HAP-1 (cell line): ENCODE measurements at places on chromosomes 12 and 14.

- DNase-seq: no peak
Measured at GRCh38 chr12:132495629-132496357, 5.8 kb downstream of the FBRSL1 start.

DNA sequence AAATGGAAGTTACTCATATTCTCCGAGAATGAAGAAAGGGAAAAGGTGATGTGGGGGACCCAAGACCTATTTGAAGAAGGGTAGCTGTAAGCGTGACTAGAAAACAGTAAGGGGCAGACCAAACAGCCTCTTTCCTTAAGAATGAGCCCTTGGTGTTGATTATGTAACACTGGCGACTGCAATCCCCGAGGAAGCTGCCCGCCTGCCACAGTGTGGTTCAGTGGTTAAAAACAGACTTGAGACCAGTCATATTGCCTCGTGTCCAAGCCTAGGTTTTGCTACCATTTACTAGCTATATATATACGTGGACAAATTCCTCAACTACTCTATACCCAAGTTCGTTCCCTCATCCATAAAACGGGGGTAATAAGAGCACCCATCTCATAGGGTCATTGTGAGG lies 49.1 kb downstream of the SSPN start:
- no peak for DNase-seq

DNA sequence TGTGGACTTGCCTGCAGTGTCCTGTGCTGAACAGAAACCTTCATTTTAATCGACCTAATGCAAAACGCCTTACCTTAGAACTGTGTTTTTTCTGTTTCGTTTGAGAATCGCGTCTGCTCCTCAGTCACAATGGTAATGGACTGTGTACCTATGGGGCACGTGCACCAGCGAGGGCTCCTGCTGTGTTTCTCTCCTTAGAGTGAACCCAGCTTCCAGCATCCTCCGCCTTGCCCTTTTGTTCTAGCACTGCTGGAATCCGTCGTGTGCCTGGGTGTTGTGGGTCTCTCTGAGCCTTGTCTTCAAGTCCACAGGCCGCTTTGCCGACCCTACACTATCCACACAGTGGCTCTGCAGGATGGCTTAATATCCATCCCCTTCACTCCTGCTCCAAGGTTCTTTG lies 3.6 kb downstream of the AMN start:
- DNase-seq: no peak

DNA sequence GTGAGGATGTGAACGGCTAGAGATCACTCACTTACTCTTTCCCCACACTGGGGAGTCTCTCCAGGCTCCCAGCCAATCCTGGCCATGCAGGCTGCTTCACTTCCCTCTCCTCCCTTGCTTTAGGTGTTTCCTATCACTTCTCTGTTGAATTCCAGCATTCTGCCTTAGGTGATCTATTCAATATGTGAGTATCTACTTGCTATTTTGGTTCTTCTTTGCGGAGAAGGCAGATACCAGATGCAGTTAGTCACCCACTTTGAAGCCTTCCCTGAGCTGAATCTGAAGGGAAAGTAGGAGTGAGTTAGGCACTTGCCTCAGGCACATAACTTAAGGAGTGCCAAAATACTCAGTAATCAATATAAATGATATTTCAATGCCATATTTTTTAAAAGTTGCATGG lies 36.0 kb upstream of the FAR2 start:
- DNase-seq: no peak

DNA sequence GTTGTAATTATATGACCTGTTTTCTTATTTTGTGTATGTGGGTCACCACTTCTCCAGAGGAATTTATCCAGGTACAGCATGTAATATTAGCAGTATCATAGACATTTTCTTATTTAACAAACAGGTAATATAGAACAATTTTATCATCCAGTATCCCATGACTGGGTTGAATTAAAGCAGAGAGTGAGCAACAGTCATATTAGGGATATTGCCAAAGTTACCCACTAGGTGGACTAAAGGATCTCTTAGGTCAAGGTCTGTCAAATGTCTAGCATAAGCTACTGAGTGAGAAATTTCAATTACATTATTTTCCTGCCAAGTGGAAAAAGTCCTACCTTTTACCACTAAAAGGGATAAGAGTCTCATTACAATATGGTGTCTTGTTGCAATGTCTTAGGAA lies 62.1 kb upstream of the TRIM9 start:
- DNase-seq: no peak

- no peak for DNase-seq
Measured at GRCh38 chr12:116157845-116158267, 119.6 kb downstream of the MED13L start.

GRCh38 chr14:99395909-99396530 lies 84.6 kb downstream of the SETD3 start:
- DNase-seq: no peak

DNA sequence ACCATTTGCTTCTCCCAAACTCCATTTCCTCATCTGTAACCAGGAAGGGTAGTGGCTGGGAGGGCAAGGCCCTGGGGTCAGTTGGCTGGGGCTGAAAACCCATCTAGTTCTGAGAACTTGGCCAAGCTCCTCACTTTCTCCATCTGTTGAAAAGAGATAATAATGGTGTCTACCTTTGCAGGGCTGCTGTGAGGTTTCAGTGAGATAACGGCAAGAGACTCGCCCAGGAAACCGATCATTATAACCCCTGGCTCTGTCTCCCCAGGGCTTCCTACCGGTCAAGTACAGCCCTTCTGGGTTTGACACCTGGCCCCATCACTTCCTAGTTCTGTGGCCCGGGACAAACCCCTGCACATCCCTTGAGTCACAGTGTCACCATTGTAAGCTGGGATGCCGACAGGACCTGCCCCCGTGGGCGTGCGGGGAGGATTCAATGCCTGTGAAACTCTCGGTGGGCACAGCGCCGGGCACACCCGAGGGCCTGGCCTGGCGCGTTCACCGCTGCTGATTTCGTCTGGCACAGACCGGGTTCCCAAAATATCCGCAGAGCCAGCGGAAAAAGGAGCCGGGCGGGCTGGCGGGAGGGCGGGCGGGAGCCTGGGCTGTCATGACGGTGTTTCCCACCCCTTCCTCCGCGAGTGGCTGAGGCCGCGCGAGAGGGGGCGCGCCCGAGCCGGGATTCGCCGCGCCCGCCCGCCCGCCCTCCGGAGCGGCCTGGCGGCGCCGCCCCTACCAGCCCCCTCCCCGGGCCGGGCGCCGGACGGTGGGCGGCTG lies 4.4 kb downstream of the KMT5A start:
- DNase-seq: peak; percentile 72

DNA sequence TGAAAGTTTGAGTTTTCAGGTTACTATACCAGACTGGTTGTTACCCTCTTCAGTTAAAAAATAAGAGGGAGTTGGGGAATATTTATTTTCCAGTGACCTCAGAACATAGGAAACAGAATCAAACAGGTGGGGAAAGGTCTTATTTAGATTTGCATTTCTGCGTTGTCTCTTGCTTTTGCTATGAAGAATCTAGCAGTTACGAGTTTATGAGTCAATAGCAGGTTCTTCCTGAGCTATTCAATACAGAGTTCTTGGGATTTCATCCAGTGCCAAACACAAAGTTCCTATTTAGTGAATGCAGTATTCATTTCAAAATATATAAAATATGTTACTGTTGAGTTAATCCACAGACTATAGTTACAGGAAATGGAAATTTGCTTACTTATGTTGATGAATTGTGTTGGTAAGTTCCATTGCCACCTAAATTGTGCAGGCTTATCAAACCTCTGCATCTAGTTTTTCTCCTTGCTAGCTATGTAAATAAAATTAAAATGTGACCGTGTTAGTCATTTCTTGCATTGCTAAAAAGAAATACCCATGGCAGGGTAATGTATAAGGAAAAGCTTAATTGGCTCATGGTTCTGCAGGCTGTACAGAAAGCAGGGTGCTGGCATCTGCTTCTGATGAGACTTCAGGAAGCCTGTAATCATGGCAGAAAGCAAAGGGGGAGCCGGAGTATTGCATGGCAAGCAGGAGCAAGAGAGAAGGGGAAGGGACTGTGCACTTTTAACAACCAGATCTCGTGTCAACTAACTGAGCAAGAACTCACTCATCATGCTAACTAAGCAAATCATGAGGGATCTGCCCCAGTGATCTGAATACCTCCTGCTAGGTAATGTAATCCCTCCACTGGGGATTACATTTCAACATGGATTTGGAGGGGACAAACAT lies 110.2 kb downstream of the KTN1 start:
- DNase-seq: no peak

DNA sequence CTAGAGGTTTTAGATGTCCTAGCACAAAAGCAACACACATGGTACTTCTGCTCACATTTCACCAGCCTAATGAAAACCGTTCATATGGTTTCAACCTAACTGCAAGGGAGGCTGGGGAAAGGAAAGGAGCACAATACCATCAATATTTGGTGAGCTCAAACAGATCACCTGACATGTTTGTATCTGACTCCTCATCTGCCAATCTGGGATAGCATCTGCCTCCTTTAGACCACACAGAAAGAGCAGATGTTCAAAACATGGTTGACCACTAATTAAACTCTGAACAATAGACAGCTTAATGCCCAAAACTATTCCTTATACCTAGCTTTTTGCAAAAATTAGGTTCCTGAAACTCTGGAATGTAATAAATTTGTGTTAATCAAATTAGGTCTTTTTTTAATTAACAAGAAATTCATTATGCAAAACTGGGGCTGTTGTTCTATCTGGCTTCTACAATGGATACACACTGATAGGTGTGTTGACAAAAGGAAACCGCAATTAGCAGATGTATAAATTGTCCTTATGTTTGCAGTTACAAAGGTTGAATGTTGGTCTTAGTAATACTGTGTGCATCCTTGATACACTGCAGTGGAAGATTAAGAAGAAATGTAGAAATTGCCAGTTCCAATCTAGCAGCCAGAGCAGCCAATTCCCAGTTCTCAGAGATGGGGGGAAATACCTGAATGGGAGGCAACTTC lies 89.3 kb downstream of the DUSP6 start:
- no peak for DNase-seq

- peak; percentile 9 for DNase-seq
Measured at GRCh38 chr12:77064896-77065360, 441 bp downstream of the E2F7 start.

DNA sequence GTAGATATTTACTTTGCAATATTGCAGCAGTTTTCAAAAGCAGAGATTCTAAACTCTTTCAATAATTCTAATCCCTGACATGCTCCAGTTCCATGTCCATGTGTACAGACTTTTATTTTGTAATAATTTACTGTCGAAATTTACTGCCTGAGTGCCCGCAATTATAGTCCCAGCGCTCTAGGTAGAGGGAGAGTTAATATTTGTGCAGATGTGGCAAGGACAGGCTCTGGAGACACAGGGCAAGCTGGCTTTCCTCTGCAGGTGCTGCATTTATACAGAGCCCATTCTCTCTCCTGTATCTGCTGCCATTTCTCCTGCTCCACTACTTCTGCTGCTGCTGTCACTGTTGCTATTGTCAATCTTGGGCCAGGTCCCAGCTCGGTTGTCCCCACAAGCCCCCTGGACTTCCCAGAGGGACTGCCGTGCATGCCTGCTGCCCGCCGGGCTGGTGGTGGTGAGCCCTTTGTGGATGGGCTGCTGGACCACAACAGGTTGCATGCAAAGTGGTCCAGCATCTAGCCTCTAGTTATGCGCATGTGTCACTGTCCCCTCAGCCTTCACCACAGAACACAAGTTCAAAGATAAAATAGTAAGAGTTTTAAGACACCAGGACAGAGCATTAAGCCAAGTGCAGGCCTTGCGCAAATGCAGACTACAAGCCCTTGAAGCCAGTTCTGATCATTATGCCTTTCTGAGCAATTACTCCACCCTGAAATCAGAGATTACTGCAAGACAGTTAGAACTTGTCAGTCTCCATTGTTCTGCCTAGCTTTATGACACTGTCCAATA lies 40.8 kb upstream of the CSRP2 start:
- DNase-seq: no peak
